ENCODE measurements at places on chromosomes 1 and 21. TPM values are rescaled to one million over a fixed set of nuclear protein-coding genes. Genes with fewer than 3 reads are reported as not detected.

DNA sequence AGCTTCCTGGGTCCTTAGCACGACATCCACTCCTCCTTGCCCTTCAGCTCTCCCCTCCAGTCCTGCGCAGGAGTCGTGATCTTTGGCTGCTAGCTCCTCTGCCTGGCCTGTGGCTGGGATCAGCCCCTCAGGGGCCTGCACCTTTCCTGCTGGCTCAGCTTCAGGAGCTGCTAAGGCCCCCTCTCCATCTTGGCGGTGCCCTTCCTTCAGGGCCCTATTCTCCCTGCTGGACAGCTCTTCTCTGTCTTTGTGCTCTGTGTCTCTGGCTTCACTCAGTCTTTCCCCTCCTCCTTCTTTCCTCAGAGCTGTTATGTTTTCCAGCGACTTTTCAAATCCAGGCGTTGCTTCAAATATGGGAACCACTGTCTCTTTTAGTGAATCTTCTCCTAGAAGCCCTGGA lies 59.5 kb upstream of the LRRC53 start:
- DNase-seq: no peak

Gene SPRR2B
- not detected for total RNA-seq

GRCh38 chr1:19613171-19613703 lies 30.9 kb upstream of the NBL1 start:
- DNase-seq: no peak

Gene C1orf115
- total RNA-seq: 8.6 TPM

Gene ANGPTL3
- total RNA-seq: not detected

Gene CLDN17
- not detected for total RNA-seq

DNA sequence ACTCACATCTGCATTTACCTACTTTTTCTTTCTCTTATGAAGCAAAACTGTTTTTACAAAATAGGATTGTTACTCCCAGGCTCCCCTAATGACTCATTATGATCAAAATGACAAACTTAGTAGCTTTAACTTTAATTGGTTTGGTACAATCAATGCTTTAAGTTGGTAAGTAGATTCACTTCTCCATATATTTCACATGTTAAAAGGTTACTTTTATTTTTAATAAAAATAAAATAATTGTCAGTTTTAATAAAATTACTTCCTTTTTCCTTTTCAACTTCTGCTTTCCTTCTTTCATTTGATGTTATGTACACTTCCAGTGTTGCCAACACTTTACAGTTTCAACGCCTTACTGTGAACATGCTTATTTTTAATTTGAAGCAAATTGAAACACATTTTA lies 477.6 kb downstream of the SETD4 start:
- DNase-seq: no peak

Data from sigmoid colon (tissue), 7 donors.